ENCODE measurements at places on chromosomes 5 and 9.
A peak's percentile ranks its signal among the peaks of the same experiment; 100 is the strongest.

DNA sequence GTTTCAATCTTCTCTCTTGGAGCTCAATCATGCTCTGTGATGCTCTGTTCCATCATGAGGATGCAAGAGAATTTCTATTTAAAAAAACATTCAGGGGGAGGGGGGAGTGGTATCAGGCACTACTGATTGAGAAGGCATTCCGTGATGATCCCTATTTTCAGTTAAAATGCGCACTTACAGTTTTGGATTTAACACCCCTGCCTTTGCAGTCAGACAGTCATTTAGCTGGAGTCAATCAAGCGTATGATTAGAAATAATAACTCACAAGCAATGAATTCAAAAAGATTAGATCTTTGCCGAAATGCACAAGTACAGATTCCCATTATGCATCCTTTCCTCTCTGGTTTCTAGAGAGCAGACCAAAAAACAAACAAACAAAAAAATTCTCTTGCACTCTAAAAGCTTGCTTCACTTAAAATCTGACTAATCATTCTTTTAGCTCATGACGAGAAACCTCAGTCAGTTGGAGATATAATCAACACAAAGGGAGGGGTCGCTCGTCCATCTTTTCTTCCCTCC, 55.4 kb downstream of the EFNA5 start:
- DNase-seq = no peak

- peak; percentile 79 for DNase-seq
These were observed 35.6 kb downstream of the NIM1K start for GRCh38 chr5:43227655-43228054.

- DNase-seq = peak; percentile 5
These were observed 1967.0 kb upstream of the CDH9 start for GRCh38 chr5:29005386-29005785.

- peak; percentile 98 for DNase-seq
These were observed 13.1 kb upstream of the DCAF12 start for GRCh38 chr9:34139477-34140146.

GRCh38 chr5:179368126-179368805, 23.0 kb upstream of the ADAMTS2 start:
- DNase-seq = no peak

- DNase-seq = no peak
These were observed 445.0 kb upstream of the TRPC7 start for GRCh38 chr5:136810261-136810801.
